Naive B cell (primary cell): ENCODE measurements at places on chromosomes 6 and 20.

GRCh38 chr20:22928679-22929078 is 106.4 kb upstream of the SSTR4 start:
- no peak for DNase-seq

- no peak for DNase-seq
Measured at GRCh38 chr6:6798448-6798860, 209.9 kb downstream of the LY86 start.

GRCh38 chr6:137852346-137852745 is 14.7 kb upstream of the TNFAIP3 start:
- no peak for DNase-seq

DNA sequence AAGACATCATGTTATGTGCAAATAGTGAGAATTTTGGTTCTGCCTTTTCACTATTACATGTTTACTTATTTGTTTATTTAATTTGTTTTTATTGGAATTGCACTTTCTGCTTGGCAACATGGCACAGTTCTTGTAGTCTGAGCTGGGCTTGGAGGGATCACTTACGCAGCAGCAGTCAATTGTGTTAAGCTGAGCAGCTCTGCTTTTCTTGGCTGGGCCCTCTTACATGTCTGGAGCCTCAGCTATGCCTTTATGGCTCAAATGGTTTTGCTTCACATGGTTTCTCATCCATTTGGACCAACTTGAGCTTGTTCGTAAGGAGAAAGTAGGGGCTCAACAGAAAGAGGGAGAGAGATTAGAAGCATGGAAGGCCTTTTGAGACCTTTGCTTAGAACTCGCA is 327.5 kb upstream of the EPHA7 start:
- no peak for DNase-seq

DNA sequence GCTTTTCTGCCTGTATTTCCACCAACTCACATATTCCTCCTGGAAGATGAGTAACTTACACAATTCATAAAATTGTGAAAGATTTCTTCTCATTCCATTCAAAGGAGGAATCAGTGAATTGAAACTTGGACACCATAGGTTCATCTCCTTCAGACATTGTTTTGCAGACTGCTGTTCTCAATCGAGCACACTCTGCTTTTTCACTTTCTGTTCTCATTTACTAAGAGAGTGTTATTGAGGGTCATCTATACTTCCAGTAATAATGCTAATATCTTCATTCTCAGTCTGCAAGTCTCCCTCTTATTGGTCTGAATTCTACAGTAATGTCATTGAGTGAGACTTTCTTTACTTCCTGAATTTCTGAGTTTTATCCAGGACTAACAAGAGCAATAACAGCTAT is 67.5 kb upstream of the FUT9 start:
- DNase-seq: no peak
